ENCODE measurements at places on chromosomes 5 and 9.
A peak's percentile ranks its signal among the peaks of the same experiment; 100 is the strongest.

GRCh38 chr9:38227656-38228055, 158.6 kb upstream of the SHB start:
- no peak for DNase-seq

GRCh38 chr9:1294641-1295258, 244.6 kb downstream of the DMRT2 start:
- no peak for DNase-seq

- DNase-seq = peak; percentile 72
Measured at GRCh38 chr9:385818-386398, 171.2 kb downstream of the DOCK8 start.

- peak; percentile 29 for DNase-seq
Measured at GRCh38 chr9:69877852-69878514, 57.4 kb downstream of the CFAP95 start.

DNA sequence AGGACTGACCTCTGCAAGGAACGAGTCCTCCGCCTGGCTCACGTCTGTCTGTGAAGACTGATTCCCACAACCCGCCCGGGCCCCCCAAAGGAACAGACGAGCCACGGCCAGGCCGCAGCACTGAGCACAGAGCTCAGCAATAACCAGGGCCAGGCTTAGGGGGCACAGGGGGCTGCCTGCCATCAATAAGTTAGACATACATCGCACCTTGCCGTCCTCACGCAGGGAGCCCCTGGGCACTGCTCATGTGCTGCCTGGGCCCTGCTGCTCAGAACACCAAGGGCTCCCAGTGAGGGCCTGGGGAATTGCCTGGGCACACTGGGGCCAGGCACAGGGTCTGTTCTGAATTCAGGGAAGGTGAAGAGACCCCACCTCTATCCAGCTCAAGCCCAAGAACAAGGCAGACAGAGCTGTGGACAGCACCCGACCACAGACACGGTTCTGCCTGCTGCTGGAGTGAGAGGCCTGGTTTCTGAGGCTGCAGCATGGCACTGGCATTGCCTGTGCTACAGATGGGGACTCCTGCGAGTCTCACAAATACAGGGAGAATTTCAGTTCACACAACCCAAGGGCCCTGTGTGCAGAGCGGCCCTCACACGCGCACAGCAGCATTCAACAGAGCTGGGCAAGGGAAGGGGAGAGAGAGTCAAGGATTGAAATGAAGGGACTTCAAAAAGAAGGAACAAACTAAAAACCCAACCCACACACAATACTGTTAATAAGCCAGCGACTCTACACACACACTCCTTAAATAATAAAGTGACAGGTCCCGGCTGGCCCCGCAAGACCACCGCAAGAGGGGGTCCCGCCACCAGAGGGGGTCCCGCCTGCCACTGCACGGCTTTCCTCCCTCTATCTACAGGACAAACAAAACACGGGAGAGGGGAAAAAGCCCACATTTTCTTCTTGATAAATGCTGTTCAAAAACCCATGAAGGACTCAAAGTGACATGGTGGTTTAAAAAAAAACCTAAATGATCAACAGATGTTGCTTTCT, 32.0 kb downstream of the PRRT1B start:
- no peak for DNase-seq

- DNase-seq = peak; percentile 22
Measured at GRCh38 chr5:148005788-148006520, 57.8 kb upstream of the SPINK5 start.

- DNase-seq = no peak
Measured at GRCh38 chr5:22460189-22460588, 393.0 kb downstream of the CDH12 start.

- DNase-seq = no peak
Measured at GRCh38 chr5:5658226-5658625, 235.7 kb downstream of the ICE1 start.

GRCh38 chr5:17190799-17191391, 26.5 kb upstream of the BASP1 start:
- DNase-seq = no peak

DNA sequence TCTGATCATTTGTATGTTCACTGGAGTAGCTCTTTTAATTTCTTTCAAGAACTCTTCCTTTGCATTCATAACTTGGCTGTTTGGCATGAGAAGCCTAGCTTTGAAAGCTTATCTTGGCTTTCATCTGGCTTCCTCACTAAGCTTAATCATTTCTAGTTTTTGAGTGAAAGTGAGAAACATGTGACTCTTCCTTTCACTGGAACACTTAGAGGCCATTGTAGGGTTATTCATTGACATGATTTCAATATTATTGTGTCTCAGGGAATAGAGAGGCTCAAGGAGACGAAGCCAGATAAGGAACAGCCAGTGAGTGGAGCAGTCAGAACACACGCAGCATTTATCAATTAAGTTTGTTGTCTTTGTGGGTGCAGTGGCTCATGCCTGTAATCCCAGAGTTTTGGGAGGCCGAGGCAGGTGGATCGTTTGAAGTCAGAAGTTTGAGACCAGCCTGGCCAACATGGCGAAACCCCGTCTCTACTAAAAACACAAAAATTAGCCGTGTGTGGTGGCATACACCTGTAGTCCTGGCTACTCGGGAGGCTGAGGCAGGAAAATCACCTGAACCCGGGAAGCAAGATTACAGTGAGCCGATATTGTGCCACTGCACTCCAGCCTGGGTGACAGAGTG, 98.3 kb downstream of the UGCG start:
- DNase-seq = no peak

DNA sequence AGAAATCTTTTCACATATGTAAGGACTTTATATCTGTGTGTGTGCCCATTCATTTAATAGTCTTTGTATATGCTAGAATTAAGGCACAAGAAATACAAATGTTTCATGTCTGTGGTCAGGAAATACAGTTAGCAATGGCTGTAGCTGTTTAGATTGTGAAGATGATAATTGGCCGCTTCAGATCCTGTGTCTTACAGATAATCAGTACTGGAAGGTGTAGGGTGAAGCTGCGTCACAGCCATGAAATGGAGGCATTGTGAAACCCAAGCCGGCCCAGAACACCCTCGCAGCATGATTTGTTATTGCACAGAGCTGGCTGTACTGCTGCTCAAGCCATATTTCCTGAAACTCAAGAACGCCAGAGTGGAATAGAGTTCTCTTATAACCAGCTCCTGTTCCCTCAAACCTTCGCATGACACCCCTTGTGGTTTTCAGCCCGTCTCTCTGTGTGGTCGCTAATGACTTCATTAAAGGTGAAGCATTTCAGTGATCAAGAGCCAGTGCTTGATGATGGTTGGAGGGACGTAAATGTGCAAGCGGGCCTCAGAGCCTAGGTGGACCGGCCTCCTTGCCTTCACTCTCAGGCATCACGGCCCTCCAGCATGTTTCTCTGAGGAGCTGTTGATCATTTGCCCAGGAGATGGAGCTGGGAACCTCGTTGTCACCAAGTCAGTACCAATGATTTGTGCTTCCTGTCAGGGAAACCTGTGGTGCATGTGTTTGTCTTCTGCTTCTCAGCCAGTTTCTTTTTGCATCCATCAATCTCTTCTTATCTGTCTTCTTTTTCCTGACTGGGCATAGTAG, 80.1 kb downstream of the F2RL2 start:
- no peak for DNase-seq

DNA sequence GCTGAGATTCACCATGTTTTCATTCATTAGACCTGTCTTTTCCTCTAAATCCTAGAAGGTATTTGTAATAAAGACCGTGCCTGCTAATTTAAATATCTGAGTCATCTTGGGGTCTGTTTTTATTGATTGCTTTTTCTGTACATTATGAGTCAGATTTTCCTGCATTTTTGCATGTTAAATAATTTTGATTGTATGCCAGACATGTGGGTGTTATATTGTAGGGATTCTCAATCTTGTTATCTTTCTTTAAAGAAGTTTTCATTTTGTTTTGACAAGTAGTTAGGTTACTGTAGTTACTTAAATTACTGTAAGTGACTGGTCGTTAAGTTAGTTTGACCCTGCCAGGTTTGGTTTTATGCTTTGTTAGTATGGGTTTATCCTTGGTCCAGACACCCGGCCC, 35.1 kb downstream of the EXOSC2 start:
- no peak for DNase-seq

DNA sequence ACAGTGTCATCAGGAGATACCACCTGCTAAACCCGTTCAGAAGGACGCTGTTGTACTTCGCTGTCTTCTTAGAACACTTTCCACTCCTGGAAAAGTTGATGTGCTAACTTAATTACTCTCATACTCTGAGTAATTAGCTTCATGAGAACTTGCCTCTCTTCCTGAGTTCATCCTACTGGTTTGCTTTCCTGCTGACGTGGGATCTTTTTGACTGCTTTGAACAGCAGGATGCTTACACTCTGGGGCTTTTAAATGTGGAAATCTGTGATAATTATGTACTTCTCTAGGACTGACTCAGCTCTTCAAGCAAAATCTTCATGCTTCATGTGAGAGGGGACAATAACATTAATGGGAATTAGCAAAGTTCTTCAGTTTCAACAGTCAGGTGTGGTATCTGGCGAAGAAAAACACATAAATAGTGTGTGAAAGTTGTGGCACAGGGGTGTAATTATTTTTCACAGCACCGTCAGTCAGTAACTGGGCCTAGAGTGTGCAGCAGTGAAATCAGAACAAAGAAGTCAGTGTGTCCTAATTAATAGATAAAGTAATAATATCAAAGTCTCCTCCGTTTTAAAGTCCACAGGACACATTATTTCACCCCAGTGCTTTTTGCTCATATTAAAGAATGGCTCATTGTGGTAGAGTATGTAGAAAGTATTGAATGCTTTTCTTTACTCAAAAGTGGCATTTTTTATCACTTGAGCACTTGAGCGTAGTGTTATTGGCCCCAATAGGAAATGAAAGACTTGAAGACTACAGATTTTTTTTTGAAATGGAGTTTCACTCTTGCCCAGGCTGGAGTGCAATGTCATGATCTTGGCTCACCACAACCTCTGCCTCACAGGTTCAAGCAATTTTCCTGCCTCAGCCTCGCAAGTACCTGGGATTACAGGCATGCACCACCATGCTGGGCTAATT, 140.9 kb upstream of the DMRT1 start:
- no peak for DNase-seq

DNA sequence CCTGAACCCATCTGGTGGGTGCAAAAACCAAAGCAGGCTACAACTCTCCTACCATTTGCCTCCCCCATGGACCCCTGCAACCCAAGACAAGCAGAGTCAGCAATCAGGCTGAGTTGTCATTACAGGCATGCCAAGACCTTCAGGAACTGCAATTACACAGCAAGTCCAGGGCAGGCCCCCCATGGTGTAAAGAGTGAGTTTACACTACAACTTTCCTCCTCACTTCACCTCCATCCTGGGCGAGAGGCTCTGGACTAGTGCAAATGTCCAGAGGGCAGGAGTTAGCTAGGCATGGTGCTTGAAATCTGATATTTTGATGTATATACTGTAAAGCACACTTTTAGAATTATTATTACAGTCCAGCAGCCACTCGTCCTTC, 7.0 kb upstream of the P4HA2 start:
- DNase-seq = no peak

GRCh38 chr5:99694884-99695283, 766.1 kb upstream of the CHD1 start:
- no peak for DNase-seq

DNA sequence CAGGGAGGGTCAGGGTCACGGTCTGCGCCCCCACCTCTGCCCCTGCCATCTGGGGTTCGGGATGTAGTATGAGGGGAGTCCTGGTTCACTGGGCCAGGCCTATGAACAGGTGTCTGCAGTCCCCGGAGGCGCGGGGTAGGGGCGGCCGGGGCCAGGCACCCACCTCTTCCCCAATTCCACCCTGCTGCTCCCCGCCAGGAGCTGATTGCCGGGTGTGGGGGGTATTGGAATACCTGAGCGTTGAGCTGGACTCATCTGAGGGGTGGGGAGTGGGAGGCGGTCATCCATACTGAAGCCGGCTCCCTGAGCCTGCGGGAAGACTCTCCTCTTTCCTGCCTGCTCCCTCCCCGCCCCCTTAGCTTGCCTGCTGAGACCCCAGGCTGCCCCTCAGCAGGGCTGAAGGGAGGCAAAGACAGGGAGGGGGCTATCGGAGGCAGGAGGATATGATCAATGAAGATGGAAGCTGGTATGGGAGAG, 679 bp downstream of the SLC6A7 start:
- peak; percentile 55 for DNase-seq

- no peak for DNase-seq
Measured at GRCh38 chr5:149658299-149658698, 71.8 kb upstream of the PPARGC1B start.

DNA sequence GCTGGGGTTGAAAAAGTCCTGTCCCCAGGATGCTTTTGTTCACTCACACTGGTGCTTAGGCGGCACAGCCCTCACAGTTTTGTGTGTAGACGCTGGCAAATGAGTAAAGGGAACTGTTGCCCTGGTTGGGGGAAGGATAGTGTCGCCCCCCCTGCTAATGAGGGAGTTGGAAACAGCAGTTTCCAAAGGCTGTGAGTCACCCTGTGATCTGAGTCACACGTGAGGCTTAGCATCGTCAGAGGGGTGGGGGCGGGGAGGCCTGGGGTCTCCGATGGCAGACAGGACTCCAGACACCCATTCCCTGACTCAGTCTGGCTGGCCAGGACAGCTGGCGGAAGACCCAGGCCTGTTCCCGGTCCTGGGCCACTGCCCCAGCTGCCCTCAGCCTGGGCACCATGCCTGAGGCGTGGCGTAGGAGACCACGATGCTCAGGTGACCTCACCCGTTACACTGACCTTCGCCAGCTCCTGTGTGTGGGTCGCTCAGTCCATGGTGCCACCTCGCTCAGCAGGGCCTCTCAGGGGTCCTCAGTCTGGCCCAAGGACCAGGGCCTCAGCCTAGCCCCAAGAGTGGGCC, 2.9 kb downstream of the DNAJB5 start:
- no peak for DNase-seq

GRCh38 chr5:7396713-7397454, 946 bp downstream of the ADCY2 start:
- no peak for DNase-seq

DNA sequence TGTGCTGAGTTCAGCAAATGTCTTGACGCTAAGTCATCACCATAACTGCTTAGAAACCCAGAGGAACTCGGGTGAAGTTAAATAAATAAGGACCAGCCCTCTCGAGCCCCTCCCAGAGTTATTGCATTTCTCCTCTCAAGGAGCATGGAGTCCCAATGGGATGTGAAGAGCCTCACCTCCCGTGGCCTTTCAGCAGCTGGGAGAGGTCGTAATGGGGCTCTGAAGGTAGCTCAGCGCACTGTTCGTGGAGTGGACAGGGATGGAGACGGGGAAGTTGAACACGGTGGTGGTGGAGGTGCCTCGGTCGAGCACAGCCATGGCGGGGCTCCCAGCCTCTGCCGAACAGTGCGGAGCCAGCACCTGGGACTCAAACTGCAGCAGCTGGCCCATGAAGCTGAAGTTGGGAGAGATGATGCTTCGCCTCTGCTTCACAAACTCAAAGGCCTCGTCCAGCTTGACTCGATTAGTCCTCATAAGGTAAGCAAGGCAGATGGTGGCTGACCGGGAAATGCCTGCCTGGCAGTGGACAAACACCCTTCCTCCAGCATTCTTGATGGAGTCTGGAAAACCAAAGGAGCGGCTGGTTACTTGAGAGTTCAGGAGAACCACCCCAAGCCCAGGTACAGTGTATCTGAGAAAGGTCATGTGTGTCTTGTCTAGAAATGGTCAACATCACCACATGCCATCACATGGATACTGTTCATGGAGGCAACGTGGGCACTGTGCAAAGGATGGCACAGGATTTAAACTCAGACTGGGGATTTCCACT, 2.2 kb downstream of the DUSP1 start:
- DNase-seq = no peak

GRCh38 chr5:80239680-80240367, 16.0 kb downstream of the SERINC5 start:
- DNase-seq = no peak
